CD4-positive, alpha-beta T cell treated with Interleukin-4 for 1 hour (primary cell): ENCODE measurements at places on chromosomes 11 and 22.

DNA sequence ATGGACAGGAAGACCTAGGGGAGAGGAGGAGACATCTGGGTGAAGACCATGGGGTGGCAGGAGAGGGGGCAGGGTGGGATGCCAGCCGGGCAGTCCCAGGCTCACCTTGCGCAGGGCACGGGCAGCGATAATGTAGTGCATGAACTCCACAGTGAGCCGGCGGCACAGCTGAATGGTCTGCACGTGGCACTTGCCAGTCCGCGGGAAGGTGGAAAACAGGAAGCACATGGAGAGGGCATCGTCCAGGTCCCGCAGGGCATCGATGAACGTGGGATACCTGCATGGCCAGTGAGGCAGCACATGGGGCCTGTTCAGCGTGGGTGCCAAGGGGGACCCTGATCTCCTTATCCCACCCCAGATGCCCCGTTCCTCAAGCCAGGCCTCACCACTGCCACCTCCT is 7.3 kb downstream of the PES1 start:
- DNase-seq, result no peak

- DNase-seq, result no peak
Measured at GRCh38 chr11:112656772-112657428, 304.3 kb upstream of the NCAM1 start.

GRCh38 chr22:29570456-29570855 is 10.5 kb downstream of the NIPSNAP1 start:
- DNase-seq, result no peak

GRCh38 chr11:27716835-27717234 is 16.6 kb upstream of the BDNF start:
- DNase-seq, result no peak

GRCh38 chr11:86790867-86791849 is 9.2 kb upstream of the PRSS23 start:
- DNase-seq, result no peak
